ENCODE measurements at places on chromosomes 1 and 21. TPM values are rescaled to one million over a fixed set of nuclear protein-coding genes. Genes with fewer than 3 reads are reported as not detected.

DNA sequence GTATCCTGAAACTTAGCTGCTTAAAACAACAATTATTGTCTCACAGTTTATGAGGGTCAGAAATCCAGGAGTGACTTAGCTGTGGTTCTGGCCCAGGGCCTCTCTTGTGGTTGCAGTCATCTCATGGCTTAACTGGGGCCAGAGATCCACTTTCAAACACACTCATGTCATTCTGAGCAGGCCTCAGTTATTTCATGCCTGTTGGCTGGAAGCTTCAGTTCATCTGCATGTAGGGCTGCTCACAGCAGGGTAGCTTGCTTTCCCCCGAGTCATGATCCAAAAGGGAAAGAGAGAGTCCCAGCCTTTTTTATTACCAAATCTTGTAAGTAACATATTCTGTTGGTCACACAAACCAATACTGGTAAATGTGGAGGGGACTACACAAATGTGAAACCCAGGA lies 96.6 kb upstream of the B3GALT2 start:
- no peak for DNase-seq

DNA sequence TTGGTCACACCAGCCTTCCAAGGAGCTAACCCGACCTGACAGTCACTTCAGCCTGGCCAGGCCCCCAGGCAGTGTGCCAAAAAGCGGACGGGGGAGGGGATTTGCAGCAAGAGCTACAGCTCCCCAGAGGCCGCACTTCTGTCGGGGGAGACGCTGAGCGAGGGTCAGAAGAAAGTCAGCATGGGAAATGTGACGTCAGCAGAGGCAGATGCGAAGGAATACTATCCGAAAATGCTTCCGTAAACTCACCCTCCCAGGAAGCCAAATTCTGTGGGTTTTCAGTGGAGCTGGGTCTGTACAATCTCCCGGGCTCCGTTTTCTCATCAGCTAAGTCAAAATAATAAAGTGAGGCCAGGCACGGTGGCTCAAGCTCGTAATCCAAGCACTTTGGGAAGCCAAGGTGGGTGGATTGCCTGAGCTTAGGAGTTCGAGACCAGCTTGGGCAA lies 28.5 kb upstream of the ECE1 start:
- DNase-seq, result peak; percentile 97

DNA sequence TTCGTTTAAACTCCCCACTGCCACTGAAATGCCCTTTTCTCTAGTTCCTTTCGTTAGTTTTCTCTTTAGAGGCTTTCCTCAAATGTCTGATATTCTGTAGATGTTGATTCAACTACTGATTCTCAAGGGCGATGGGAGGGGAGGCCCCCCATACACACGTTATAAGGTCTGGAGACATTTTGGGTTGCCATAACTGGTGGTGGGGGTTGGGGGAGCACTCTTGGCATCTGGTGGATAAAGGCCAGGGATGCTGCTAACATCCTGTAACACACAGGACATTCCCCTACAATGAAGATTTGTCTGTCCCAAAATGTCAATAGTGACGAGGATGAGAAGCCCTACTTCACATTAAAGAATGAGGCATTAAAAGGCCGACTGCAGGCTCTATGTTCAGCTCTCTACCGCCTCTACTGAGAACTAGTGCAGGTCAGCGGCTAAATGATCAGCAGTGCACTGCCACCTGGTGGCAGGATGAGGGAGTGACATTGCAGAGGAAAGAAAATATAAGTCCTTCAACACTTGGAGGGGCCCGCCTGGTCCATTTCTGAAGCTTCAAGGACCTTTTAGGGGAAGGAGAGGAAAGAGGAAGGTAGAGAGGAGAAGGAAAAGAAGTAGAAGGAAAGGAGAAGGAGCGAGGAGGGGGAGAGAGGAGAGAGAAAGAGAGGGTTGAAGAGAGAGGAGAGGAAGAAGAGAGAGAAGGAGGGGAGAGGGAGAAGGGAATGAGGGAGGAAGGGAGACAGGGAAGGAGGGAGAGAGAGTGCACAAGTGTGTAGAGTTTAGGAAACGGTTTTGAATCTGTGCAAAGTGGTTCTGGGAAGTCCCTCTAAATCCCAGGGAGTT lies 29.4 kb downstream of the ALG14 start:
- DNase-seq, result peak; percentile 97

DNA sequence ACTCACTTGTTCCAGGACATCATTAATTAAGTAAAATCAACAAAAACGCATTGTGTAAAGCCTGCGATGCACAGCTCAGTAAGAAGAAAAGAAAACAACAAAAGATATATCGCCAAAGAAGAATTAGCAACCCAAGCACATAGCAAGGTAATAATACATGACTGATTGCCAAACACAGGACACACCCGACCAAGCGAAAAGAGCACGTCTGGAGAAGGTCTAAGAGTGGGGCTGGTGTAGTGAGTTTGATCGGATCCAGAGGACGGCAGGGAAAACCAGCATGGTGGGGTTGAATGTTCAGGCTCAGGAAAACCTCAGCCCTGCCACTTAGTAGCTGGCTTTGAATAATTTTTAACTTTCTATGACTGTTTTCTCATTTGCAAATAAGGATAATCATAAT lies 69.8 kb downstream of the JAK1 start:
- DNase-seq, result no peak

DNA sequence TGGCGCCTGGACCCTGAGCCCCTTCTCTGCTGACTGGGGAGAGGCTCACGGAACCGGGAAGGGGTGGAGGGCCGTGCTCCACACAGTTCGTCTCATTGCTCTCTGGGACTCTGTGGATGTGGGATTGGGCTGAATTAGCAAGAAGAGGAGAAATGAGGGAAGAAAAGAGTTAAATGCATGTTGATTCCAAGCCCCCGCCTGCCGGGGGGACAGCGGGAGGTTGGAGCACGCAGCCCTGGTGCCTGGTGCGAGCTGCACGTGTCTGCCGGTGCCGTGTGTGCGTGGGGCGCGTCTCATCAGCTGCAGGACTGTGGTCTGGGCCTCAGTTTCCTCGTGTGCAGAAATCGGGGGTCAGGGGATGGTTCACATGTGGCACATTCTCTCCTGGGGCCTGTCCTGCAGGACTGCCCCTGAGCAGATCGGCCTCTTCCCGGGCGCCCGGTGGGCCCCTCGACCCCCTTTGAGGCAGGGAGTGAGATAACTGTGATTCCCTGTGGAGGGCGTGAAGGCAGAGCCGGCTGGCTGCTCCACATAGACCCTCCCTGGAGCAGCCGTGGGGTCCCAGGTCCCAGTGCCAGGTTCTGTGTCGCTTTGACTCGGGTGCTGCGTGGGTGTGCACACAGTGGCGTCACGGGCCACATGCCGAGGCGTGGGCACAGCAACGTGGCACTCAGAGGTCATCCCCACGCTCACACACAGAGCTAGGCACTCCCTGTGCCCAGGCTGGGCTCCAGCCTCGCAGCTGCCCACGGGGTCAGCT lies 11.4 kb downstream of the SAMD11 start:
- DNase-seq, result no peak

The TAGLN2 gene
- 235 TPM for total RNA-seq
